SK-N-SH (cell line): ENCODE measurements at places on chromosomes 1 and 21. TPM values are rescaled to one million over a fixed set of nuclear protein-coding genes. Genes with fewer than 3 reads are reported as not detected.

The SMG7 gene
- polyA plus RNA-seq: 19.8 and 26.0 TPM in 2 replicates

- no peak overlapping the region for H3K27ac ChIP-seq
- H3K27me3 ChIP-seq: no peaks in the 10 kb centered on the region
- H3K4me1 ChIP-seq: no peaks in the 10 kb centered on the region
- no peak for DNase-seq
Measured at GRCh38 chr1:101455166-101455565, 218.3 kb downstream of the S1PR1 start.

- DNase-seq: no peak
- H3K36me3 ChIP-seq: no peaks in the 10 kb centered on the region
- no peak overlapping the region for H3K27ac ChIP-seq
- no peaks in the 10 kb centered on the region for H3K27me3 ChIP-seq
- peaks cover 3% of the 10 kb centered on the region; the same call in 1 of the 2 replicates for H3K4me1 ChIP-seq
Measured at GRCh38 chr1:92862605-92863004, 30.8 kb downstream of the RPL5 start.

The MAP10 gene
- 0.43 and 0.45 TPM in 2 replicates for polyA plus RNA-seq

DNA sequence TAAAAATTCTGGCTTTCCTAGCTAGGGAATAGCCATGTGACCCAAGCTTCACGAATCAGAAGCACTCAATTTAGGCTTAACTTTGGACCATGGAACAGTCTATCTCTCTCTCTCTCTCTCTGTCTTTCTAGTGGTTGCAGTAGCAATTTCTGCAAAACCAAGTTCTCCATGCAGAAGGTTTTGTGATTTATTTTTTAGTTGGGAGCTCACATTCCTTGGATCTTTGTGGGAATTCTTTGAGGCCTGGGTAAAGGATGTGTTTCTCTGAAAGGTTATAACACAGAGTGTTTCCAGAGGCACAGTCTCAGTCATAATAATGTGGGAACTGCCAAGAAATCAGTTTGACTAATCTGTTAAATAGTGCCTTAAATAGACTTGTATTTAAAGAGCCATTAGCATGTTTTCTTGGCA, 112.3 kb upstream of the COL11A1 start:
- no peaks in the 10 kb centered on the region for H3K36me3 ChIP-seq
- peaks cover 15% of the 10 kb centered on the region; the same call in 1 of the 2 replicates for H3K4me1 ChIP-seq
- no peak overlapping the region for H3K4me3 ChIP-seq
